ENCODE measurements at places on chromosomes 6 and 20.
A peak's percentile ranks its signal among the peaks of the same experiment; 100 is the strongest.

DNA sequence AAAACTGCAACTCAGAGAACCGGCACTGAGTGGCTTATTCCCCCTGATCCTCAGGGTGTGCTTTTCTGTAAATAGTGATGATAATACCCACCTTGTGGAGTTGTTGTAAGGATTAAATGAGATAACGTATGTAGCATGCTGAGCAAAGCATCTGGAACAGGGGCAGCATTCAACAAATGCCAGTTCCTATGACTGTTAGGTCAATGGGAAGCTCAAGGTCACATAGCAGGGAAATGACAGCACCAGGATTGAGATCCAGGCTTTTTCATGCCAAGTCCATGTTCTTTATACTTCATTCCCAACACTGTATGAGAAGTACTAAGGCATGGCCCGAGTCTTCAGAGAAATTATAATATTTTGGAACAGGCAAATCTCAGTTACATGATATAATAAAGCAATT lies 5.1 kb downstream of the RCAN2 start:
- DNase-seq = no peak

DNA sequence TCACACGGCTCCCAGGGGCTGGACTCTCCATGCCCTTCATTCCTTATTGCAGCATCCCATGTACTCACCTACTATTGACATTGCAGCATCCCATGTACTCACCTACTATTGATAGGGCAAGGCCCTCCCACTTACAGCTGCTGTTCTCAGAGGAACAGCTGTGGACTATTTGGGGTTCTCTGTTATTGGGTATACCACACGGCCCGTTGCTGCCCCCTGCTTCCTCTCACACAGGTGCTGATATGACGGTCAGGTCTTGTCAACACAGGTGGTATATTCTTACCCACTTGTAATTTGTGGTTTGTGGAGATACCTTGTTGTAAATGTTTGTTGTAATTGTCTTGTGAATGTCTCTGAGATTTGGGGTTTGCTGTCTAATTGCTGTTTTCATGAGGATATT lies 18.8 kb downstream of the ALDH5A1 start:
- DNase-seq = no peak

DNA sequence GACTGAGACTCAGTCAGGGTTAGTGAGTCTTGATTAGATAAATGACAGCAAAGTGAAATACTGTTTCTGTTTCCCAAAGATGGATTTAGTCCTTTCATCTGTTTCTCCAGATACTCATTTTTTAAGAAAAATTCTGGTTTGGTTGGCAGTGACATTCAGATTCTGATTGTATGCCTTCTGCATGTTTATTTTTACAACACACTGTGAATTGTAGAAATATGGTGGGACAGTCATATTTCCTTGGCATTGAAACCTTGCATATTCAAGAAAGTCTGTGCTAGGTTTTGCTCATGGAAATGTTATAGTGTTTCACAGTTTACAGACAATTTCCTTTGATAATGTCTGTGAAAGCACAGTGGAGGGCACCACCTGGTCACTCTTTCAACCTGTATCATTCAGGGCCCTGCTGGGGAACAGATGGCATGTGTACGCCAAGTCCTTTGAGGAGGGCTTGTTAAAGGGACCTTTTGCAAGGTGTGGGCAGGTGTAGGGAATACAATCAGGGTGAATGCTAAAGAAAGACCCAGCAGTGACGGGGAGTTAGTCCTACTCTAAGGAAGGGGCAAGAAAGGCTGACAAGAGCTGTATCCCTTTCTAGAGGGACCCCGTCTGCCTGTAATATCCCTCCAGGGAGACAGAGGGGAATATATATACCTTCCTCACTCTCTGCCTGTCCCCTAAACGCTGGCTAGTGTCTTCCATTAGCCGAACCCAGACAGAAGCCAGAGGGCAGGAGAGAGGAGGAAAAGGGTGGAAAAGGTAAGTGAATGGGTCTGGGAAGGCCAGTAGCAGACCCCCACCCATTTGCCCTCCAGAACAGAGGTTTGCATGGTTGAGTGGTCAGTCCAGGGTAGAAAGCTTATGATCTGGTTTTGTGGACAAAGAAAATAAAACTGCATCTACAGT lies 10.2 kb downstream of the PLCB4 start:
- no peak for DNase-seq

GRCh38 chr20:43238833-43239232 lies 49.1 kb upstream of the PTPRT start:
- DNase-seq = no peak

DNA sequence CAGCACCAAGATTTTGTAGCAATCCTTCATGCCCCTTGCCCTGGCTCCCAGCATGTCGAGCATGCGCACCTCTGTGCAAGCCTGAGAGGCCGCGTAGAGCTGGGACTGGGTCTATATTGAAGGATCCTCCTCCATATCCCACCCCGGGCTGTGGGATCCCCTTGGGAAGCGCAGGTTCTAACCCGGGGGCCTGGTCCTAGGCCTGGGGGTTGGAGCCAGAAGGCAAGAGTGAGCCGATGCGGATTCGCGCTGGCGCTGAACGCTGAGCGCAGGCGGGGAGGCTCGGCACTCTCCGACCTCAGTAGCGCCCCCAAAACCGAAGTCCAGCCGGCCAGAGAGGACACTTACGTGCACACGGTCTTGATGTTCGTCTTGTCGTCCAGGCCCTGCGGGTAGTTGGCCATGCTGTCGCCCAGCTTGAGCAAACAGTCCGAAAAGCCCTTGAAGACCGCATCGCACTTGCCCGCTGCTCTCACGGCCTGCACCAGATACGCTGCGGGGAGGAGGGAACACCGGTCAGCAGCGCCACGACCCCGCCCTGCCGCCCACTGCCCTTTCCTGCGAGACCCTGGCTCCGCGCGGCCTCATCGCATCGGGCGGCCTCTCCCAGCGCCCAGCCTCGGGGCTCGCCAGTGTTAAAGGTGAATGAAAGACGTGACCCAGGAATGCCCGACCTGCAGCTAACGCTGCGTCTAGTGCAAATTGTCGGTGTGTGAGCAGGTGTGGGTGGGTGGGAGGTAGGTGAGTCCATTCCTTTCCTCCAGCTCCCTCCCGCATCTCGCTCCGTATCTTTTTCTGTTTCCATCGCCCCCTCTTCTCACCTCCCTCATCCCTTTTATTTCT lies 4.5 kb downstream of the NRN1 start:
- DNase-seq = no peak

DNA sequence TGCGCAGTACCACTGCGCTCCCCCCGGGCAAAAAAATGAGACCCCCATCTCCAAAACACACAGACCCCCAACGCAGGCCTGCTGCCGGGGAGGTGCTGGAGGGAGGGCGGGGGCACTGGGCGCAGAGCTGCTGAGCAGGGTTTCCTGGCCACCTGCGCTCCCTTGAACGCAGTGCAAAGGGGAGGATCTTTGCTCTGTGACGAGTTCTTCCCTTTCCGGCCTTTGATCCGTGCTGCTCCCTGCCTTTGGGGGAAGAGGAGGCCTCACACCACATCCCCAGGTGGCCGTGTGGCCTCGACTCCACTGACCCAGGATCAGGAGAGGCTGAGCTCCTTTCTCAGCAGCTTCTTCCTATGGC lies 8.9 kb upstream of the COL20A1 start:
- DNase-seq = no peak

- DNase-seq = no peak
These were observed 400.6 kb downstream of the ESR1 start for GRCh38 chr6:152207915-152208714.

DNA sequence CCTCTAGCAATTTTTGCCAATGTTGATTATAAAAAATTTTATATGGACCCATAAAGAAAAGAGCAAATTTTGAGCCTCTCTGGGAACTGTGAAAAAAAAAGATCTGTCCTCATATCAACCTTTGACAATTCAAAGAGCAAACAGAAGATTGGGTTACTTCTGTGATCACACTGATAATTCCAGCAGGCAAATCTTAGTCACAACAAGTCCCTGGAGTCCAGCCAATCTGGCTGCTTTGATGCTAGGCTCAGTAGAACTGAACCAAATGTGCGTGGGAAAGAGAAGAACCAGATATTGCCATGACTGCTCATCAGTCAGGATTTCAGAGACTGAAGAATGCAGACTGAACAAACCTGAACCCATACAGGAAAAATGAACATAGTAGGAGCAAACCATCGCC lies 438.4 kb upstream of the FLRT3 start:
- DNase-seq = peak; percentile 67

GRCh38 chr6:51271615-51272014 lies 452.9 kb downstream of the TFAP2B start:
- no peak for DNase-seq

DNA sequence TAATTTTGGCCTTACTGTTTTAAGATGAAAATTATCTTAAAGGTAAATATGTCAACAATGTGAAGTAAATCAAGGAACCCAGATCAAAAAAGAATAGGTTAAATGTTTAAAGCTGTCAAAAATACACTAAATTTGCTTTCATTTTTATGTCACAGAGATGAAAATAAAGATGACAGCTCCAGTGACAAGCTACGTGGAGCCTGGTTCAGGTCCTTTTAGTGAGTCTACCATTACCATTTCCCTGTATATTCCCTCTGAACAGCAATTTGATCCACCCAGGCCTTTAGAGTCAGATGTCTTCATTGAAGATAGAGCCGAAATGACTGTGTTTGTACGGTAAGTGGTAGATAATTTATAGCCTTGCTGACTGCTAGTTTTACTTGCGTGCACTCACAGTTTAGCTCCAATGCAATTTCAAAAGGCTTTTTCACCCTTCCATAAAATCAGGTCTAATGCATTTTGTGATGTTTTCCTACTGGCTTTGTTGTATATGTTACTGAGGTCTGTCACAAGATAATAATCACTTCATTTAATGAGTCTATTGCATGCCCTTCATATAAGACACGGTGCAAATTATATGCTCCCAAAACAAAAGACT lies 1.9 kb downstream of the HEBP2 start:
- DNase-seq = no peak

DNA sequence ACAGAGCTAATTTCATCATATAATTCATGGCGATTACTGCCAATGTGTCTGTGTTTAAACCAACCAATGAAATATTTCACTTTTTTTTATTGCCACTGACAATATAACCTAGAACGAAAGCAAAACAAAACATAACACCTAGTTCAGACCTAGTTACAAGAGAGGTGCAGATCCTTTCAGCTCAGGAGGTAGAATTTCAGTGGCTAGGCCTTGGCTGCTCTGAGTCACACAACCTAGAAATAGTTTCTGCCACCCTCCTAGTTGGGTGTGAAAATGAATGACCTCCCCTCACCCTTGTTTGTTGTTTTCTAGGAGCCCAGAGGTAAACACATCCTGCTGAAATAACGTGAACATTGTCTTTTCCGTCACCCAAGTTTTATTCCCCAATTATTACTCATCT lies 356.3 kb downstream of the HTR1B start:
- DNase-seq = no peak

DNA sequence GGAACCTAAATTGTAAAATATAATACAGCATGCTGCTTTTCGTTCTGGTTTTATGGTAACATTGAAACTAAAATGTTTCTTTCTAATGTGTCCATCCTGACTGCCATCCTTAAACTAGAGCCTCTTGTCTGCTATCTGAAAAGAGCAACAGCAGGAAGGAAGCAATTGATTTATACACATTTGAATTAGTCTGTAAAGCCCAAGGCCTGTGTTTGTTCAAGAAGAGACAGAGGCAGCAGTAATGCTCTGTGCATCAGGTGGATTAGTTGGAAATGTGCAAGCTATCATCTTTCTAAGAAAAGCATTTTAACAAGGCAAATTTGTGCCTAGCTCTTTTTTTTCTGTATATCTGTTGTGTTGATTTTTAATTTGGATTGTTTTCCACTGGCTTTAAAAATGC lies 128.6 kb downstream of the SCAF8 start:
- DNase-seq = no peak

DNA sequence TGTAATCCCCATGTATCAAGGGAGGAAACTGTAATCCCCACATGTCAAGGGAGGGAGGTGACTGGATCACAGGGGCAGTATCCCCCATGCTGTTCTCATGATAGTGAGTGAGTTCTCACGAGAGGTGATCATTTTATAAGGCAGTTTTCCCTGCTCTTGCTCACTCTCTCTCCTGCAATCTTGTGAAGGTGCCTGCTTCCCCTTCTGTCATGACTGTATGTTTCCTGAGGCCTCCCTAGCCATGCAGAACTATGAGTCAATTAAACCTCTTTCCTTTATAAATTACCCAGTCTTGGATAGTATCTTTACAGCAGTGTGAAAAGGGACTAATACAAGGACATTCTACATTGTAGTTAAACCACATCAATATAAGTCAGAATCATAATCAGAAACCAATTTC lies 112.4 kb downstream of the BTBD9 start:
- no peak for DNase-seq

GRCh38 chr20:11355345-11355744 lies 562.3 kb upstream of the BTBD3 start:
- no peak for DNase-seq

GRCh38 chr20:57374931-57375651 lies 16.1 kb upstream of the RBM38 start:
- DNase-seq = no peak

DNA sequence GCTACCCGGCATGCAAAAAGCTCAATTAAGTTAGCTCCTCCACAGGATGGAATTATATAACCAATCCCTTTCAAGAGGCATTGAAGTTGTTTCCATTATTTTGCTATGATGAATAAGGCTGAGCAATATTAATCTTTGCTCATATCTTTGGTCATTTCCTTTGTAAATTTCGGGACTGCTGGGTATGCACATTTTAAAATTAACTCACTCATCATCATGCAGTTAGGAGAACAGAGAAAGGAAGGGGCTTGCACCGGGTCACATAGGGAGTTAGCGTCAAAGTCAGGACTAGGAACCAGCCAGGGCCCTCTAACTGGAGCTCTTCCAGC lies 430 bp upstream of the FAM110A start:
- DNase-seq = no peak

GRCh38 chr6:16286151-16286522 lies 47.8 kb downstream of the GMPR start:
- DNase-seq = no peak

DNA sequence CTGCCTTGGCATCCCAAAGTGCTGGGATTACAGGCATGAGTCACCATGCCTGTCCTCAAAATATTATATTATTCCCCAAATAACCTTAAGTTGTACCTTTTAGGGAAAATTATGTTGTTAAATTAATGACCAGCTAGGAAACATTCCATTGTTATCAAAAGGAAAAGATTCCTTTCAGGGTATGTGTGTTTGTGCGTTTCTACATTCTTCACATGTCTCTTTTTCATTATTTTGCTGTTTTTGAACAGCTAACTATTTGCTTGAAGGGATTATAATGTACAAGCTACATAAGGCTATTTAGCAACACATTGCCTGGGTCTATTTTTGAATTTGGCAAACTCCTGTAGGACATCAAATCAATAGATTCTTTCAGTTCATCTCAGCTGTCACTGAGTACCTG lies 57.1 kb downstream of the GJA1 start:
- DNase-seq = no peak

GRCh38 chr6:169838346-169839028 lies 87.1 kb downstream of the ERMARD start:
- DNase-seq = no peak

- no peak for DNase-seq
These were observed 6.4 kb downstream of the MYLK4 start for GRCh38 chr6:2744209-2744771.

GRCh38 chr20:46354207-46354555 lies 45.9 kb upstream of the CDH22 start:
- DNase-seq = no peak

All from AG09319 (cell line).